ENCODE measurements at places on chromosomes 6 and 20. TPM values are rescaled to one million over a fixed set of nuclear protein-coding genes. Genes with fewer than 3 reads are reported as not detected.

The PCMTD2 gene
- 131 TPM for polyA plus RNA-seq

DNA sequence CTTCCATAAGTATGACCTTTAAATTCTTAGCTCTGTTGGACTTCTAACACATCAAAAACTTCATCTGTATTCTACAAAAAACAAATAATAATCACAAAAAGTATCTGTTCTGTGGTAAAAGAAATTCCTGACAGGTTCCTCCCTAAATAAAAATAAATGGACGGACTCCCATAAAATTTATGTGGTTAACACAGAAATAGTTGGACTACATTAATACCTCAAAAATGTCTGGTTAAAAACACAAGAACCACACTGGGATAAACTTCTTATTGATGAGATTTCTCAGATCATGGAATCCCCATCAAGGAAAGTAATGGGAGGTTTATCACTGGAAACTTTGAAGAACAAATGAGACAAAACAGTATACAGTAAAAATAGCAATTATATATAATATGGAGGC is 172.4 kb downstream of the MOXD1 start:
- DNase-seq = no peak

DNA sequence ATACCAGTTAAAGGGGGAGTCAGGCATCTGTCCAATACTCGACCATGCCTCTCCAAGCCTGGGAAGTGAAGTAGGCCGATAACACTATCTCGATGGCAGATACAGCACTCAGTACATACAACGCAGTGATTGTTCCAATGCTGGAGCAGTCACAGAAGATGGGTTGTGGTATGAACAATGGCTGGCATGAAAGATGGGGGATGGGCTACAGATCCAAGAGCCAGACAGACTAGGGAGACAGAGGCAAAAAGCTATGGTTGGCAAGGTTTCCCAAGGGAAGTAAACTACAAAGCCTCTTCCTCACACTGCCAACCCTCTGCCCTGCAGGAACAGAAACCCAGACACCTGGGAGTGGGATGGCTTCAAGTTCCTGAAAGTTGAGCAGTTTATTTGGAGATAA is 19.2 kb downstream of the FKBP1A start:
- DNase-seq = no peak

The SLC22A23 gene
- polyA plus RNA-seq = 8.9 TPM

- no peak for DNase-seq
These were observed 100.1 kb upstream of the INSM1 start for GRCh38 chr20:20267685-20268370.

- DNase-seq = no peak
These were observed 470.2 kb upstream of the HSF2 start for GRCh38 chr6:121929301-121929700.

DNA sequence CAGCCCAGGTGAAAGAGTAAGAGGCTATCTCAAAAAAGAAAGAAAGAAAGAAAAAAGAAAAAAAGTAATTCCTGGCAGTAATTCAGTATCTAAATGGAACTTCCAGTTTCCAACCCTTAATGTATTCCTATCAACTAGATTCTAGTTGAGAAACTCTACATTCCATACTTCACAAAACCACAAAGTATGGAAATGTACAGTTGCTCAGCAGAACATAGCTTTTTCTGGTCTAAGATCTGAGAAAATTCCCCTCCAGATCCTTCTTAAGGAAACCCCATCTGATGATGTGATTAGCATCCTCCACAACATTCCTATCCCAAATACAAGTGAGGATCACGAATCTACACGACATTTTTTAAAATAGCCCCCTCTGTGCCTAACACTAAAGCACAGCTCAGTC is 3.6 kb downstream of the ARMH2 start:
- no peak for DNase-seq

DNA sequence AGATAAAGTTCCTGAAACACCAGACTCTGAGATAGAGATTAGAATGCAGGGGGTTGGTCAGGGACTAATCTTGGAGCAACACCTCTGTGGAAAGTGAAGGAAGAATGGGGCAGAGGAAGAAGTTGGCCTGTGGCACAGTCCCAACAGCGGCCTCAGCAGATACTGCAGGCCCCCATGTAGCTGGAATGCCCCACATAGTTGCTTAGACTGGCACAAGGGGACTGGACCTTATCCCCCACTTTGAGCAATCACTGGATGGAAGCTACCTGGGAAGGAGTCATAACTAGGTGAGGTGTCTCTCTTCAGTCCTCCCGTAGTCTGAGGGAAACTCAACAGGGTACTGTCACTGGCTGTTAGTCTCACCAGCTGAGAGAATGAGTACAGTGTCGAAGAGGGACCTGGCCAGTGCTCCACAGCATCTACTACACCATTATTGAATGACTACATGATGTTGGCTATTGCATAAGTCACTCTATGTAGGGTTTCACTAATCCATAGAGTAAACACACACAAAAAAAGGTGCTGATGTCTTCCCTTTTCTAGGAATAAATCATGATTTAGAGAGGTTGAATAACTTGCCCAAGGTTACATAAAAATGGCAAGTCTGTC is 47.5 kb downstream of the ADGRG6 start:
- no peak for DNase-seq

Data from left renal pelvis (tissue), 4 donors.